Panc1 (cell line): ENCODE measurements at places on chromosomes 12 and 14.
A peak's percentile ranks its signal among the peaks of the same experiment; 100 is the strongest.

- no peak overlapping the region for H3K4me3 ChIP-seq
- H3K4me1 ChIP-seq = peaks cover 9% of the 10 kb centered on the region; the same call in 1 of the 2 replicates
- no peak overlapping the region for H3K27ac ChIP-seq
- no peak for DNase-seq
- H3K36me3 ChIP-seq = no peaks in the 10 kb centered on the region; the same call in 1 of the 2 replicates
These were observed 4.6 kb upstream of the SELPLG start for GRCh38 chr12:108638141-108638827.

GRCh38 chr12:104058802-104059201 is 5.5 kb upstream of the HCFC2 start:
- H3K27ac ChIP-seq = no peak overlapping the region
- DNase-seq = no peak
- H3K4me1 ChIP-seq = peaks cover 6% of the 10 kb centered on the region; the same call in 1 of the 2 replicates
- H3K27me3 ChIP-seq = no peaks in the 10 kb centered on the region
- no peaks in the 10 kb centered on the region for H3K36me3 ChIP-seq

DNA sequence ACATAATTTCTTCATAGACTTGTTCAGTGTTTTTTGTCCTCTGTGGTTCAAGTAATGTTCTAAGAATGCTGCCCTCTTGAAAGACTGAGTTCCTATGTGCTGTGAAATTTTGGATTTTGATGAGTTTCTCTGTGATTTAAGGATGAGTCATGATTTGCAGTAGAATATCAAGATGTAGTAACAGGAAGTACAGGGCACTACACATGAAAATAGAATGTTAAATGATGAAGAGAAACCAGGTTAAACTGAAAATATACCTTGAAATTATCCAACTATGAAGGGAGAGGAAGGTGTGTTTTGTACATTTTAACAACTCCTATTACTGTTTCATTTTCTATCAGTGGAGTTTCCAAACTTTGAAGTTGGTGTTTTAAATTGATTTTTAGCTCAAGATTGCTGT is 4.8 kb downstream of the ELK3 start:
- no peak overlapping the region for H3K4me3 ChIP-seq
- no peak for DNase-seq
- H3K27ac ChIP-seq = peak overlapping the region; percentile 65; the same call in 1 of the 2 replicates
- H3K36me3 ChIP-seq = no peaks in the 10 kb centered on the region; the same call in 1 of the 2 replicates
- H3K4me1 ChIP-seq = peaks cover 32% of the 10 kb centered on the region

GRCh38 chr12:33609910-33610309 is 170.3 kb upstream of the SYT10 start:
- H3K4me1 ChIP-seq = no peaks in the 10 kb centered on the region
- H3K27me3 ChIP-seq = no peaks in the 10 kb centered on the region
- no peak overlapping the region for H3K4me3 ChIP-seq
- H3K27ac ChIP-seq = no peak overlapping the region
- H3K36me3 ChIP-seq = no peaks in the 10 kb centered on the region
- no peak for DNase-seq

GRCh38 chr12:108839890-108840230 is 17.5 kb downstream of the SSH1 start:
- H3K27me3 ChIP-seq = no peaks in the 10 kb centered on the region
- H3K4me3 ChIP-seq = no peak overlapping the region
- peaks cover 5% of the 10 kb centered on the region; the same call in 1 of the 2 replicates for H3K36me3 ChIP-seq
- peaks cover 82% of the 10 kb centered on the region for H3K4me1 ChIP-seq

GRCh38 chr12:75977952-75978671 is 53.5 kb downstream of the PHLDA1 start:
- H3K27me3 ChIP-seq = no peaks in the 10 kb centered on the region
- peak; percentile 98 for DNase-seq
- peak overlapping the region; percentile 99 for H3K27ac ChIP-seq
- no peaks in the 10 kb centered on the region for H3K36me3 ChIP-seq
- H3K4me1 ChIP-seq = peaks cover 63% of the 10 kb centered on the region

GRCh38 chr14:24365600-24366412 is 2.2 kb upstream of the NFATC4 start:
- H3K4me3 ChIP-seq = peak overlapping the region; percentile 53
- no peak for DNase-seq
- H3K4me1 ChIP-seq = peaks cover 6% of the 10 kb centered on the region
- H3K27me3 ChIP-seq = no peaks in the 10 kb centered on the region

DNA sequence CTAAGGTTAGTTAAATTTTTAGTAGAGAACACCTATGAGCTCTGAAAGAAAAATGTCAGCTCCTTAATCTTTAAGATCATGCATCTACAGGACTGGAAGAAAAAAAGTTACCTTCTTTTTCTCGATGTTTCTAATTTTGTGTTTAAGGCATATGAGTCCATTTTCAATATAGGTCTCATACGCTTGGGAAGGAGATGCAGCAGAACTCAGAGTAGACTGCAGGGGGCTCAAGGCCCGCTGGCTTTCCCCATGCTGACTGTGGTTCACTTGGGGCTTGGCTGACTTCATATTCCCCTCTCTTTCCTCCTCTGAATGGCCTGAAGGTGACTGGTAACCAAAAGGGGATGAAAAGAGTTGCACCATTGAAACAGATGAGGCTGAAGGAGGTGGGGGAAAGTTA is 1.5 kb downstream of the CAPRIN2 start:
- DNase-seq = peak; percentile 33
- peak overlapping the region; percentile 88 for H3K4me3 ChIP-seq
- no peaks in the 10 kb centered on the region for H3K36me3 ChIP-seq
- H3K27ac ChIP-seq = peak overlapping the region; percentile 90
- H3K4me1 ChIP-seq = peaks cover 36% of the 10 kb centered on the region
- H3K27me3 ChIP-seq = no peaks in the 10 kb centered on the region
